ENCODE measurements at places on chromosomes 16 and 17. TPM values are rescaled to one million over a fixed set of nuclear protein-coding genes. Genes with fewer than 3 reads are reported as not detected.

- H3K27me3 ChIP-seq: no peaks in the 10 kb centered on the region
- H3K4me3 ChIP-seq: no peak overlapping the region
- no peaks in the 10 kb centered on the region for H3K4me1 ChIP-seq
- no peak overlapping the region for H3K27ac ChIP-seq
- no peak for DNase-seq
These were observed 9.1 kb upstream of the METTL9 start for GRCh38 chr16:21590287-21590686.

DNA sequence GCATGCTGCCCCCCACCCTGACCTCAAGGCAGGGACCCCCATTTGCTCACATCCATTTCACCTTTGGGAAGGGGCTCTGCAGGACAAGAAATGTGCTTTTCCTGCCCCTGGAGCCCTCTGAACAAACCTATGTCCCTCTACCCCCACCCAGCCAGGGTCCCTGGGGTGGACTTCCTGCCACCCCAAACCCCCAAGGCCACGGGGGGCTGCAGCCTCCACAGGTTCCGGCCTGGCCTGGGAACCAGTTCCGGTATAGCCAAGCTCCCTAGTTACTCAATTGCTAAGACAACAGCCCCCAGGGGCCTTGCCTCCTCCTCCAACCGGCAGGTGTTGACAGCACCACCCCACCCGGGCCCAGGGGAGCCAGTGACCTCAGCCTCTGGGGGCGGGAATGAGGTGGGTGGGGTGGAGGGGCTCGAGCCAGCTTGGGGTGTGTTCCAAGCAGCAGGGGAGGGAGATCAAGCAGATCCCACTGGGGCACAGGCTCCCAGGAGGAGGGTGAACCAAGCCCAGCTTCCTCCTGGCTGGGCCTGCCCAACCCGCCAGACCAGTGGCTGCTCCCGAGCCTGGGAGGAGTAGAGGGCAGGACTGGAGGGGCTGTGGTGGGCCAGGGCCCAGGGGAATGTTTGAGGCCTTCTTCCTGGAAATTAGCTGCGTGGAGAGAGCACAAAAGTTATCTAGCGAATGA is 6.6 kb downstream of the PNMT start:
- H3K4me1 ChIP-seq: peaks cover 47% of the 10 kb centered on the region
- H3K36me3 ChIP-seq: no peaks in the 10 kb centered on the region
- H3K4me3 ChIP-seq: no peak overlapping the region
- peaks cover 16% of the 10 kb centered on the region for H3K27me3 ChIP-seq
- DNase-seq: peak; percentile 72
- peak overlapping the region; percentile 84 for H3K27ac ChIP-seq

DNA sequence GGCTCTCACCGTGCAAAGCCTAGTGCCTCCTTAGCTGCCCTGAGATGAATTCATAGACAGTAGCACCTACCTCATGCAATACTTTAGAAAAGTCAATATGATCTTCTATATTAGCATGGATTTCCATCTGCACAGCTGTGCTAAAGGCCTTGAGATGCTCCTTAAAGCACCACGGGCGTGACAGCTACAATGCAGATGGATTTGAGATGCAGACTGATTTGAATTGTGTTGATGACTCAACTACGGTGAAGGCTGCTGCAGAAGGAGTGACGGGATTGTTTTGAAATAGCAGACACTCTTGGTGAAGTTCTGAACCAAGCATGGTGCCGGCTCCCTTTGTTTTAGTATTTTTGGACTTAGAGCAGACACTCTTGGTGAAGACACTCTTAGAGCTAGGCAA is 88.2 kb downstream of the SPECC1 start:
- H3K27ac ChIP-seq: no peak overlapping the region
- H3K36me3 ChIP-seq: peaks cover 12% of the 10 kb centered on the region
- no peak for DNase-seq
- no peak overlapping the region for H3K4me3 ChIP-seq

DNA sequence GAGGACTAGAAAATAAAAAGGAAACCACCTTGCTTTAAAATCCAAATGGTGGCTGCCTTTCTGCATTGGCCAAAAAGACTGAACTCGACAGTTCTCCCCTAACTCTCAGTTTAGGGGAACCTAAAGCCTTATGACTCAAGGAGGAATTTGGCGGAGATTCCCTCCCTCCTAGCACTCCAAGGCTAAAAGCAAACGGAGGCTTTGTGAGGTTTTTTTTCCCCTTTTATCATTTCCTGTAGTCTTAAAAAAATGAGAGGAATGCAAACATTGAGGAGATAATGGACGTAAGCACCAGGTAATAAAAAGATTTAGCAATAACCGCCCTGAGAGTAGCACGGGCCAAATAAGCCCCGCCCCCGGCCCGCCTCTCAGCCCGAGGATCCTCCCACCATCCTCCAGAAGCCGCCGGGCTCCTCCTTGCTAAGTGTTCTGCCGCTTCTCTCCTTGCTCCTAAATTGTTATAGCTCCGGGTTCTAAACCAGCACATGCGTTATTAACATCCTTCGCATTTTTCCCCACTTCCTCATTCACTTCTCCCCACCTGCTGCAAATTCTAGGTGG is 5.8 kb upstream of the KIFC3 start:
- H3K27ac ChIP-seq: peak overlapping the region; percentile 51
- peaks cover 58% of the 10 kb centered on the region for H3K4me1 ChIP-seq
- no peaks in the 10 kb centered on the region for H3K27me3 ChIP-seq
- DNase-seq: peak; percentile 77

DNA sequence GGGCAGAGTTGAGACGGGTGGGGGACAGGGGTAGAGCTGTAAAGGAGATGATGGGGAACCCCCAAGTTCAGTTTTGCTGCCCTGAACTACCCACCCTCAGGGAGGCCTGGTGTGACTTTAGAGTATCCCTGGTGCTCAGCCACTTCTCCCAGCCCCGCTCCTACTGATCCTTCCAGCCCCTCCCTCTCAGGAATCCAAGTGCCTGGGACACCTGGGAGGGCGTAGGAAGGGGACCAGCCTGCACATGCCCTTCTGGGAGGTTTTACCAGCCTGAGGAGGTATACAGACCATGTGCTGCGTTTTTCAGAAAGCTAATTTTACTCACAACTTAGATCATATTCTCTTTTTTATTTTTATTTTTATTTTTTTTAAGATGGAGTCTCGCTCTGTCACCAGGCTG is 4.1 kb downstream of the ST6GALNAC2 start:
- H3K36me3 ChIP-seq: no peaks in the 10 kb centered on the region
- no peak overlapping the region for H3K4me3 ChIP-seq
- DNase-seq: no peak

Gene KRTAP4-9
- total RNA-seq: not detected

DNA sequence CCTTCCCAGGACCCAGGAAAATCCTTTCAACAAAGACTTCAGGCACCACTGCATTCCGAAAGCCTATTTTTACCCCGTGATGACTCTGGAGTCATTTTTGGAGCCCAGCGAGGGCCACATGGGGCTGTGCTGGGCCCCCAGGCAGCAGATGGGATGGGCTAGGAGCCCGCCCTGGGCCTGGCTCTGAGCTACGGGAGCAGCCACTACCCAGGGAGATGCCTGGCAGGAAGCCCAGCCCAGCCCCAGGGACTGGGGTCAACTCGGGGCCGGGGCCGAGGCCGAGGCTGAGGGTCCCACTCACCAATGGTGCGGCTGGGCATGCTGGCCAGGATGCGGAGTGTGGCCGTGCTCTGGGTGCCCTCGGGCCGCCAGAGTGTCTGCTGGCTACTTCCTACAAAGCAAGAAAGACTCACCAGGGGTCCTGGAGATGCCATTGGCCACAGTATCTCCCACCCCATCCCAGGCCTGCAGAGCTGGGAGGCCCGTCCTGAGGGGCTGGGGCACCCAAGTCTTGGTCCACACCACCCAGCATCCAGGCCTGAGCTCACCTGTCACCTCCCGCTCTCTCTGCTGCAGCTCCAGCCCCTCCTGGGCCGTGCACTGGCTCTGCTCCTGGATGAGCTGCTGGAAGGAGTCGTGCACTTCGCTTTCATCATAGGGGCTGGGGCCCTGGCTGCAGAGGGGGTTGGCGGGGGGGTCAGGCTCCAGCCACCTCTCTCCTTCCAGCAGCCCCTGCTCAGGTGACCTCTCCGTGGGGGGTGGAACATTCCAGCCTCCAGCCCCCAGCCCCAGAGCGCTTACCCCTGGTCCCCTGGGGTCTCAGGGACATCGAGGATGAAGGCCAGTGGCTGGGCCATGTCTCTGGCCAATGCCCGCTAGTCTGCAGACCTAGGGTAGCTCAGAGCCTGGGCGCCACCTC is 2.3 kb downstream of the TMC6 start:
- H3K27me3 ChIP-seq: no peaks in the 10 kb centered on the region
- H3K27ac ChIP-seq: peak overlapping the region; percentile 93
- H3K4me1 ChIP-seq: peaks cover 43% of the 10 kb centered on the region
- H3K4me3 ChIP-seq: no peak overlapping the region
- H3K36me3 ChIP-seq: no peaks in the 10 kb centered on the region

DNA sequence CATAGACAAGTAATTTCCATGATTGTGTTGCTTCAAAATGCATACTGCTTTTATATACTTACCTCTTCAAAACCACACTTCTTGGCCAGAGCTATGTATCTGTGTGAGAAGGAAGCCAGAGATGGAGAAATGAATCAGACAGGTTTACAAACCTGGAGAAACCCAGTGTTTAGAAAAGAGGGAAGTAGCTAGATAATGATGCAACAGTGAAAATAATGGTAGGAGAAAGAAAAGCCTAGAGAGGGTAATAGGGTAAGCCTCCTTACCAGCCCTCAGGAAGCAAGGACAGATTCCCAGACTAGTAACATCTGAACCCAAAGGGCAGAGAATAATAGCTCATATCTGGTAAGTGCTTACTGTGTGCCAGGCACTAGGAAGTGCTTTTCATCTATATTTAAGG is 250.3 kb upstream of the CDH11 start:
- no peaks in the 10 kb centered on the region for H3K27me3 ChIP-seq
- H3K4me3 ChIP-seq: no peak overlapping the region
- no peaks in the 10 kb centered on the region for H3K4me1 ChIP-seq
- no peaks in the 10 kb centered on the region for H3K36me3 ChIP-seq
- DNase-seq: no peak

GRCh38 chr17:9231449-9232154 is 210.3 kb downstream of the NTN1 start:
- DNase-seq: no peak
- no peak overlapping the region for H3K4me3 ChIP-seq
- H3K4me1 ChIP-seq: peaks cover 6% of the 10 kb centered on the region
- peaks cover 28% of the 10 kb centered on the region for H3K27me3 ChIP-seq
- H3K27ac ChIP-seq: no peak overlapping the region

DNA sequence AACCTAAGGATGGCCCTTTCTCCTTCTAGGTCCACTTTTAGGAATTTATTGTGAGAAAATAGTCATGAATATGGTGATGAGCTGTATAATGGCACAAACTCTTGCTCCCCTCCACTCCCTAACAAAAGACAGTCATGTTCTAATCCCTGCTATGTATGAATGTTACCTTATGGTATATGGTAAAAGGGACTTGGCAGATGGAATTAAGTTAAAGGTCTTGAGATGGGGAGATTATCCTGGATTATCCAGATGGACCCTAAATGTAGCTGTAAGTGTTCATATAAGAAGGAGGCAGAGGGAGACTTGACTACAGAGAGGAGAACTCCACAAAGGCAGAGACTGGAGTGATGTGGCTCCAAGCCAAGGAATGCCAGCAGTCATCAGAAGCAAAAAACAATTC is 296.1 kb downstream of the SOX9 start:
- no peaks in the 10 kb centered on the region for H3K4me1 ChIP-seq
- H3K4me3 ChIP-seq: no peak overlapping the region
- no peak for DNase-seq
- H3K27ac ChIP-seq: no peak overlapping the region
- no peaks in the 10 kb centered on the region for H3K36me3 ChIP-seq
- no peaks in the 10 kb centered on the region for H3K27me3 ChIP-seq

Gene CTRB1
- total RNA-seq: 3.8 TPM

Data from heart right ventricle (tissue), 16 donors.